Type B pancreatic cell (in vitro differentiated cells): ENCODE measurements at places on chromosomes 16 and 17. TPM values are rescaled to one million over a fixed set of nuclear protein-coding genes. Genes with fewer than 3 reads are reported as not detected.

The TAF1C gene
- total RNA-seq, result 66.9 and 83.7 TPM in 2 replicates

The NACA2 gene
- total RNA-seq, result not detected in 2 replicates

The IFI35 gene
- total RNA-seq, result 6.6 and 8.8 TPM in 2 replicates

The TMIGD1 gene
- 0.24 TPM in 1 of 2 replicates, not detected in the other for total RNA-seq

The TM4SF5 gene
- 5.3 and 9.6 TPM in 2 replicates for total RNA-seq

The KRTAP3-2 gene
- total RNA-seq, result not detected in 2 replicates
